ENCODE measurements at places on chromosomes 3 and 15.
A peak's percentile ranks its signal among the peaks of the same experiment; 100 is the strongest.

DNA sequence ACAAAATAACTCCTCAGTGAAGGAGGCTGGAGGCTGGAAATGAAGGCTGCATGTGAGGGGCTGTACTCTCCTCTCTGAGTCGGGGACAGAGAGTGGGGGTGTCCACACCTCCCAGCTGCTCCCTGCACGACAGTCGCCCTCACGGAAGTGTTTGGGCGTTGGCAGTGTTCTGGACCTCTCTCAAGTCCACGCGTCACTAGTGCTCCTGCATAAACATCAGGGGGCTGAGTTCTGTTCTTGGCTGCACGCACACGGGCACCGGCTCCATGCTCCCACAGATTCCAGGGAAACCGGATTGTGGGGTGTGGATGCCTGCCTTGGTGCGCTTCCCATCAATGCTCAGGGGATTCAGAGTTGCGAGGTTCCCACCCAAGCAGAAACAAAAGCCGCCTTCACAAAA is 7.4 kb downstream of the RASGRF1 start:
- DNase-seq = no peak

GRCh38 chr3:62679988-62680387 is 195.2 kb downstream of the CADPS start:
- DNase-seq = no peak

- peak; percentile 24 for DNase-seq
These were observed 117.5 kb downstream of the PDCD6IP start for GRCh38 chr3:33915796-33916546.

GRCh38 chr3:61184956-61185355 is 66.3 kb downstream of the FHIT start:
- no peak for DNase-seq

DNA sequence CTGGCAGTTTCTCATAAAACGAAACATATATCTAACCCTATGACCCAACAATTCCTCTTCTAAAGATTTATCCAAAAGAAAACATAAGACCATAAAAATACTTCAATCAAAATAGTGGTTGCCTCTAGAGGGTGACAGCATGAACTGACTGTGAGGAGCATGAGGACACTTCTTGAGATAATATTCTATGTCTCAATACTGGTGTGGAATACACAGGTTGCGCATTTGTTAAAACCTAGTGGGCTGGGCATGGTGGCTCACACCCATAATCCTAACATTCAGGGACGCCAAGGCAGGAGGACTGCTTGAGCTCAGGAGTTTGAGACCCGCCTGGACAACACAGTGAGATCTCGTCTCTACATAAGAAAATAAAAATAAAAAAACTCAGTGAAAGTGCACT is 57.3 kb downstream of the HERC1 start:
- DNase-seq = no peak

DNA sequence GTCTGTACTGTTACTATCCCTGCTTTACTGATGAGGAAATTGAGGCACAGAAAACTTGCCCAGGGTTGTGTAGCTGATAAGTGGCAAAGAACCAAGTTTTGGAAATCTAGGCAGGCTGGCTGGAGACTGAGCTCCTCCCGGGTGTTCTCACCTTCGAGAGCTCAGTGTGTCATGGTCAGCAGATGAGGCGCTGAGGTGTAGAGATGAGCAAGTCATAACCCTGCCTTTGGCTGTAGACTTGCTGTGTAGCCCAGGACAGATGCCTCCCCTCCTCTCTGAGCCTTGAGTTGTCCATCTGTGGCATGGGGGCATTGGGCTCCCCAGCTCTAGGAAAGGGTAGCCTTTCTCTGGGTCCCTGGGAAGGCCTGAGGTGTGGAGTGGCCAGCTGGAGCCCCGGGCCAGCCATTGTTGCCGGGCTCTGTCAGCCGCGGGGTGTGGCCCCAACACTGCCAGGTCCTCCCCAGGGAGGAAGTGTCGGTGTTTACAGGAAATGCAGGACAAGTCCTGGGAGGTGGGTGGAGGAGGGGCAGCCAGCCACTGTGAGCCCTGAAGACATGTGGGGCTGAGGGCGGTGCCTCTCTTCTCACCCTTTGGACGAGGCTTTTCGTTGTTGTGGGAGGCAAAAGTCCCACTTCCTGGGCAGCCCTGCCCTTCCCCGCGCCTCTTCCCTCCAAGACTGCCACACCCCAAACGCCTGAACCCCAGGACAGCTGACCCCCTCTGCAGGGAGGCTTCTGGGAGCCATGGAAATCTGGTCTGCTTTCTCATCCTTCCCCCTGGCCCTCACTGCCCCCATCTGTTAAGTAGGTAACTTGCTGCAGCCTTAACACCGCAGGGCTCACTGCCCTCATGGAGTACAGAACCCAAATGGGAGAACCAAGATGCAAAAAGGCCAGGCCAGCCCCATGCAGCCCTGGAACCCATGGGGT is 29.1 kb downstream of the FGD5 start:
- DNase-seq = no peak

DNA sequence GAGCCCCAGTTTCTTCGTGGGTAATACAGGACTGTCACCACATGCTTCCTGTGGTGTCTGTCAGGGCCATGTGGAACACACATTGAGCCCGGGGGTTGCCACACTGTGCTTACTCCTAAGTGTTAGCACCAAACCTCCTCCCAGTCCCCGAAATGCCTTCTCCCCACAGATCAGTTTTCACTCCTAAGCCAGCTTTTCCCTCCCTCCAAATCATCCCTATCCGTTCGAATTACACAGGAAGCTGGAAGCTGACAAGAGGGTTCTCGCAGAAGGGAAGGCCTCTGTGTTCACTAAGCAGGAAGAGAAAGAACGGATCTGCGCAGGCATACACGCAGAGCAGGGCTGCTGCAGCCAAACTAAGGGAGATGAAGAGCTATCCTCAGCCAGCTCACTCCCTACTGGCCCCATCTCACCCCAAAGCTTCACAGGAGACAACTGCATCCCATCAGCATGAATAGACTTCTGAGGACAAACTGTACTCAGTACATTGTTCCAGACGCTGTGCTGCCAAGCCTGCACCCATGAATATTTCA is 32.3 kb downstream of the XXYLT1 start:
- peak; percentile 62 for DNase-seq

DNA sequence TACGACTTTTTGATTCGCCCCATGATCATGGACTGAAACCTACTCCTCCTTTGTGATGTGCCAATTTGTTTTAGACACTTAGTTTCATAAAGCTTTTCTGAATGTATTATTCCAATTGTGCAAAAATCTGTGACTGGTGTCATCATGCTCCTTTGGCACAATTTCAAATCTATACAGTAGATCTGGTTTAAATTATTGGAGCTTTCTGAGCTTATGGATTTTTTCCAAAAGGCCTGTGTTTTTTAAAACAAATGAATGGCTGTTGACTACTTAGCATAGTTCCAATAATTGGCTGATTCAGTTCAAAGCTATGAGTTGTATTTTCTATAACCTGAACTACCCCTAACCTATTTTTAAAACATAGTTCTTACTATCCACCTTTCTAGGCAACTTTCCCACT is 282.7 kb downstream of the CNTN3 start:
- DNase-seq = no peak

GRCh38 chr3:141405591-141405990 is 37.3 kb downstream of the ZBTB38 start:
- no peak for DNase-seq

DNA sequence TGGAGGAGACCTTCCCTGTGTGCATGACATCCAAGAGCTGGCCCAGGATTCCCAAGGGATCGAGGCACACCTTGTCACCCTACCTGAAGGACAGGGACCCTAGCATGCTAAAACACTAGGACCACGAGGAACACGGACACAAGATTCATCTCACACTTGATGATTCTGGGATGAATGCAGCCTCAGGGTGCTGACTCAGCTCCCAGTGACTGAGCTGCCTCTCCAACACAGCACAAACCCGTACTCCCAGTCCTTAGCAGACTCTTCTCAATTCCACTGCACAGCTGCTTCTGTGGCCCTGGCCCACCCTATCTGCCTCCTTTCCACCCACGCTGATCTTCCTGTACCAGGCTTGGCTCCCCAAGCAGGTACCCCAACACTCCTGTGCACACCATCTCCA is 9.1 kb upstream of the OXTR start:
- DNase-seq = no peak

- peak; percentile 12 for DNase-seq
These were observed 100.8 kb upstream of the LIPC start for GRCh38 chr15:58330741-58331559.

DNA sequence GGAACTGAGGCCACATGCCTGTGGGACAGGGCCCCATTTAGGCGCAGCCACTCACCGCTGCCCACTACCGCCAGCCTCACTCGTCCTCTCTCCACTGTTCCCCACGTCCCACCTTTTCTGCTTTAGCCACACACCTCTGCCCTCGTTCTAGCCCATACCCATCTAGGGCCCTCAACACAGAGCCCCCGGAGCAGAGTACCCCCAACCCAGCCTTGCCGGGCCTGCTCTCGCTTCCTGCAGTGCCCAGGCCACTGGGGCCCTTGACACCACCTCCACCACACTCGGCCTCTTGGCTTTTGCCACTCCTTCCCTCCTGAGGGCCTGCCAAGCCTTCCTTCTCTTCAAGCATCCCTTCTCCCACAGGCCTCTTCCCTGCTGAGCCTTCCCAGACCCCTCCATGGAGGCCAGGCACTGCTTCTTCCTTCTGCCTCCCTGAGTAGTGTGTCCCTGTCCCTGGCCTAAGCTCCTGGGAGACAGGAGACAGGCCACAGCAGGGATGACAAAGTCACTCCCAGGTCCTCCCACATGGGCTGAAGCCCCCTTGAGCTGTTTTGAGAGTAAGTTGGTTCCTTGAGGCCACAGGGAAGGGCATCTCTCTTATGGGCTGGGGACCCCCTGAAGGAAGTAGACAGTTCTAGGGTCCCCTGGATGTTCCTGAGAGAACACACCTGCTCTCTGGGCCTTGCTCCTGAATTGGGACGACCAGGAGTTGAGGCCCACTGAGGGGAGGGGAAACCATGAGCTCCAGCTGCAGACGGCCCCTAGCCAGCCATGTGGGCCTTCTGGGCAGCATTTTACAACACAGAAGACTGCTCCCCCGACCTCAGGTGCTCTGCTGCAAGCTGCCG is 4.4 kb downstream of the PRSS50 start:
- no peak for DNase-seq

DNA sequence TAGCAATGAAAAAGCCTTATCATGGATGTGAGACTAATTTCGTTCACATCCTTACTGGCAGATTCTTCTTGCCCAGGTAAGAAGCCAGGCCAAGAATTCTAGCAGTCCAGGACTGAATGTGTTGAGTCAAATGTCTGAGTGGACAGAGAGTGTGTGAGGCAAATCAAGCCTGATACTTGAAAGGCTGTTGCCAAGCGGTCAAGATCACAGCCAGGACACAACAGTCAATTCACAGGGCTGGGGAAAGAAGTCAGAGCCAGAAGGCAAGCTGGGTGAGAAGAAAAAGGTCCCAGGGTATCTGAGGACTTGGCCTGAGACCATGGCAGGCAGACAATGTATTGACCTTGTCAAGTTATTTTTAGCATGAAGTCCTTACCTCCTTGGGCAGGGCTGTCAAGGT is 301.3 kb downstream of the ZNF385D start:
- no peak for DNase-seq

Data from fibroblast of mammary gland (primary cell).